ENCODE measurements at places on chromosomes 1 and 21. TPM values are rescaled to one million over a fixed set of nuclear protein-coding genes. Genes with fewer than 3 reads are reported as not detected.

- no peak for DNase-seq
These were observed 25.0 kb downstream of the LRRC8C start for GRCh38 chr1:89657886-89658285.

DNA sequence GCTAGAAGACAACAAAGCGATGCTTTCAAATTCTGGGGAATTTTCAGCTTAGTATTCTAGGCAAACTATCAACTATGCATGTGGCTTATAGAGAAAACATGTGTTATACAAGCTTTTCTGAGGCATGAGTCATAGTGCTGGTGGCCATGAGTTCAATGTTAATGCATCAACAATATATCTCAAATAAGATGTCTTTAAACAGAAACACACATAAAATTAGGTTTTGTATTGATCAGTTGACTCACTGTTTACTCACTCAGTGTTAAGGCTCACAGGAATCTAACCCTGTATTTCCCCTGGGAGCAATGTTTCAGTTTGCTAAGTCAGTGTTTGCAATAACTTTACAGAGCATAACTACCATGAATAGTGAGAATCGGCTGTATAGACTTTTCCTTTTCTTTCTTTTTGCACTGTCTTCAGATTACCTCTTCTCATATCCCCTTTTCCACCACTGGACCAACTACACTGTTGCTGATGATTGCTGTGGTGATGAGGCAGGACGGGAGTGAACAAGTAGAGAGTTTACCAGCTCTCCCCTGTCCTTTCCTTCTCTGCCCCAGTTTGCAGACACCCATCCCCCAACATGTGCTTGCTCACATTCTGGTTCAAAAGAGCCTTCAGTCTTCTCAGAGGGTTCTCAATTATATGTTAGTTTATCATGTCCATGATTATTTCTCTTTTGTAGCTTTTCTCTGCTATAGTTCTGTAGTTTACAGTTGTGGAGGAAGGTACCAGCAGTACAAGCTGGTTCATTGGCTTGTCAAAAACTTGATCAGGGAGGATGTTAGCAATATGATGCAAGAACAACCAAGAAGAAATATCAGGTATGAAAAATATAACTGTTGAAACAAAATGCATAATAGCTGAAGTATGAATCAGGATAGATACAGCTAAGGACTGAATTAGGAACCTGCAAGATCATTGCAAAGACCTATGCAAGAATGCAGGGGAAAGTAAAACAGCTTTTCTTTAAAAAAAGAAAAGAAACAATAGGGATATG, 23.9 kb downstream of the CD2 start:
- no peak for DNase-seq

- no peak for DNase-seq
These were observed 15.1 kb upstream of the PLA2G2E start for GRCh38 chr1:19938472-19938871.

- no peak for DNase-seq
These were observed 44.1 kb upstream of the KCNQ4 start for GRCh38 chr1:40739455-40740008.

DNA sequence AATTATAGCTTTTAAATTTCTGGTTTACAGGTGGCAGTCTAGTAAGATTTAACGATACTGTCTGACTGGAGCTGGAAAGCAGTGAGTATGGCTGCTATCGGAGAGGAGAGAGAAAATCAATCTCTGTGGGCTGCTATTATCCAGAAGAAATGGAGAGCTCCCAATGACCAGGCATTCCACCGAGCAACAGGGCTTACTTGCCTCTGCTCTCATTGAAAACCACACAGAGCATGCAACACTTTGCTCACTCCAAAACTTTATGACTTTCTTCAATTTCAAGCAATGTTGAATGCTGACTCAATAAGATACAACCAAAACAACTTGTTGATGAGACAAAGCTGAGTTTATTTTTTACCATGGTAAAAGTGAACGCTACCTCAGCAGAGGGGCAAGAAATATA, 337.0 kb upstream of the NCAM2 start:
- DNase-seq, result no peak

The TNNI3K gene
- 0.37 TPM for total RNA-seq

The HMGCS2 gene
- not detected for total RNA-seq

The DNM3 gene
- 1.1 TPM for total RNA-seq

The GJA4 gene
- not detected for total RNA-seq

The RPTN gene
- total RNA-seq, result not detected

DNA sequence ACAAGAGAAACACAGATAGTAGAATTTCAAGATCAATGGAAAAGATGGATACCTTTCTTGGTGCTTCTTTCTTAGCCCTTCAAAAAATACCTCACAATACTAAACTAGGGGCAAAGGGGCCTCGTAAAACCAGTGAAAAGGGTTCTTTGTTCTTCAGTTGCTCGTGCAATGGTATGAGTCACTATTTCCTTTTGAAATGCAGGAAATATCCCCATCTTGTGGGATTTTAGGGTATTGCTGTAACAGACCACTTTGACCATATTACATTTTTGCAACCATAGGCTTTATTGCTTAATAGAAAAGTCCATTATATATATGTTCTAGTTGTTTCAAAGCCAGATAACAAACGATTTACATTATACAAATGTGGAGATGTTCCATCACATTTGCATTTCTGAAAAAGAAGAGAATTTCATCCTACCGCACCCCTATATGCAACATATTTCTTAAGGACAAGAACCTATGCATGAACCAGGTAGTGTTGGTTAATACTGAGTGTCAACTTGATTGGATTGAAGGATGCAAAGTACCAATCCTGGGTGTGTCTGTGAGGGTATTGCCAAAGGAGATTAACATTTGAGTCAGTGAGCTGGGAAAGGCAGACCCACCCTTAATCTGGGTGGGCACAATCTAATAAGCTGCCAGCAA, 88.6 kb upstream of the PKN2 start:
- no peak for DNase-seq

DNA sequence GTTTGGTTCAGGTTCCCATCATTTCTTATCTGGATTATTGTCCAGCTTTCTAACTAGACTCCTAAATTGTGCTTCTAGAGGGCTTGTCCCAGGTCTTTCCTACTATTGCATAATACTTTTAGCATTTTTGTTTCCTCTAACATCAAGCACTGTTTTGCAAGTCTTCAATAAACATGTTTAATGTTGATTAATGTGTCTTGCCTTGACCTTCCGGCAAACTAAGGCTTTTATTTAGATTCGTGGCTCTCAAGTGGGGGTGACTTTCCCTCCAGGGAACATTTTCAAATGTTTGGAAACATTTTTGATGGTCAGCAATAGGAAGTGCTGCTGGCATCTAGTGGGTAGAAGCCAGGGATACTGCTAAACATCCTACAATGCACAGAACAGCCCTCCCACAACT, 90.7 kb downstream of the RPE65 start:
- DNase-seq, result no peak

DNA sequence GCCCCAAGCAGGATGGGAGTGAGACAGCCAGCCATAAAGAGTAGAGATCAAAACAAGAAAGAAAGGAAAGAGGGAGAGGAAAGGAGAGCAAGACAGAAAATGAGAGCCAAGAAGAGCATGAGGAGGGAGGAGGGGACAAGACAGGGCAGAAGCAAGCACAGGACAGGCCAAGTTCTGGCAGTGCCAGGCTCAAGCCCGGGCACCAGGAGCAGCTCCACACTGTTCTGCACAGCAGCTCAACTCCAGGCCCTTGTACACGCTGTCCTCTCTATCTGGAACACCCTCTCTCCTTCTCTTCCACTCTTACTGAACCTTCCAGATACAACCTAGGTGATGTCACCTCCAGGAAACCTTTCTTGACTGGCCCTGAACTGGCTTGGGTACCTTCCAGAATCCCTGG, 11.7 kb downstream of the IFFO2 start:
- DNase-seq, result no peak

The OR2T2 gene
- not detected for total RNA-seq

DNA sequence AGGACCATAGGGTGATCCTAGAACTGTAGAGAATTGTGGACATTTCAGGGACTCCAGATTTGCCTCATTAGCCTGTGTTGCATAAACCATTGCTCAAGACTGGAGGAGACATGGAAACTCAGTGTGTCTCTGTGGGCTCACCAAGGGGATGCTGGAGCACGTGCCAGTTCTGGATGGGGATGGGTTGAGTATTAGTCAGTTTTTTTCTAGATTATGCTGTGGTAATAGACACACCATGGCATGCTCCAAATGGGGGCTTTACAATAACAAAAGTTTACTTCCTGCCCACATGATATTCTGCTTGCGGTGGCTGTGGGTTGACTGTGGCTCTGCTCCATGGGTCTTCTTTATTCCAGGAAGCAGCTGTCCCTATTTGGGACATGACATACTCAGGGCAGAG, 125.4 kb downstream of the FOXD2 start:
- DNase-seq, result no peak

GRCh38 chr1:12372180-12372579, 142.3 kb downstream of the VPS13D start:
- peak; percentile 13 for DNase-seq

The AIM2 gene
- total RNA-seq, result 67.6 TPM

- peak; percentile 52 for DNase-seq
These were observed 760 bp upstream of the NPHP4 start for GRCh38 chr1:5992814-5993555.

GRCh38 chr1:229031481-229032341, 239.2 kb upstream of the RAB4A start:
- DNase-seq, result no peak

GRCh38 chr21:37449302-37449937, 82.8 kb downstream of the DYRK1A start:
- no peak for DNase-seq

- DNase-seq, result peak; percentile 48
These were observed 11.9 kb downstream of the PIGV start for GRCh38 chr1:26799479-26800142.

DNA sequence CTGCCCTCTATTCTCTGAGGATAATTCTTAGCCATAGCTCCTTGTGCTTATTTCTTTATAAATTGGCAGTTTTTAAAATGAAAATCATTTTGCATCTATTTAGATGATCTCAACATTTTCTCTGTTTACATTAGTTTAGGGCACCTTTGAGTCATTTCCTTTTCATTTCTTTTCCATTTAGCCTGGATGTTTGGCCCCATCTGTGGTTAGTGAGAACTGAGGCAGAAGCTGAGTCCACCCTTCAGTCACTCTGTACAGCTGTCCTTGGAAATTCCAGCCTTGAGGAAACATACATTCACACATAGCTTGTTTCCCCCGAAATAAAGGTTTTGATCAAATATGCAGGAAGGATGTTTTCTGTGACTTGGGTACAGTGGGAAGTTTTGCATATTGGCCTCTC, 123.7 kb downstream of the NTNG1 start:
- no peak for DNase-seq

The CFAP107 gene
- total RNA-seq, result not detected

GRCh38 chr1:67434491-67434890, 4.3 kb upstream of the SERBP1 start:
- DNase-seq, result no peak

The ERG gene
- total RNA-seq, result 0.07 TPM

GRCh38 chr1:229434641-229435051, 752 bp upstream of the ACTA1 start:
- DNase-seq, result peak; percentile 5

The ACTN2 gene
- total RNA-seq, result 0.44 TPM

The LRRN2 gene
- total RNA-seq, result 0.05 TPM

- no peak for DNase-seq
These were observed 25.9 kb upstream of the DDOST start for GRCh38 chr1:20686883-20687725.

The PGLYRP4 gene
- total RNA-seq, result 0.09 TPM

The FCRL5 gene
- total RNA-seq, result not detected

- DNase-seq, result no peak
These were observed 20.2 kb upstream of the MTR start for GRCh38 chr1:236774926-236775325.

DNA sequence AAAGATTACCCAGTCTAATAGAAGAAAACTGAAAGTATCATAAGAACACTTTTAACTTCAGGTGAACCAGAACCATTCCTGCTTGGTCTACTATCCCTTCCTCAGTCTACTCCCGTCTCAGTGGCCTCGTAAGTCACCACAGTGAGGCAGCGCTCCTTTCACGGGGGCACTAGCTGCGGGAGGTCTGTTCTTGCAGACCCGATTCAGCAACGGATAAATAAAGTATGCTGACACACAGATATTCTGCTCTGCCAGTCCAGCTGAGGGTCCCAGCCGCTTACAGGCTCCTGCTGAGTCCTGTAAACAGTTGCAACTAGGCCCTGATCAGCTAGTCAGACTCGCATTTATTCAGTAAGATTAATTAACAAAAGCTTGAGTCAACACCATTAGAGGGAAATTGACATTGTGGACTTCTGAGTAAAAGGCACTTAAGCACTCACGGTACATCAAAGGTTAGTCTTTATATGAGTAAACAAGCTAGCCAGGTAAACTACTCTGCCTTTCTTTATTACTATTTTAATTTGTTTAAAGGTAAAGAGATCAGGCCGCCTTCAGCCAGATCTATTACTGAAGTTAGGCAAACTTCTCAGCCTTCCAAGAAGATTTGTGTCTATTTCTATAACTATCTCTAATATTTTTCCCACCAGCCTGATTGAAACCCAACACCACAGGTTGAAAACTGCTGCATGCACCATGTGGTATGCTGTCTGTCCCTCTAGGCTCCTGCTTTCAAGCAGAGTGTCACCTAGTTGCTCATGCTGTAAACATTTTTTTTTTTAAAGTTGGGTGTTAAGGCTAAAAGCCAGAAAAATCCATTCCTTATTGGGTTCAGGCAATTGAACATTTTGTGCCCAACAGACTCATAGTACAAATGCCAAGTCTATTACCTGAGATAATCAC, 87.7 kb downstream of the INTS7 start:
- DNase-seq, result no peak

- DNase-seq, result no peak
These were observed 190.2 kb downstream of the CAMTA1 start for GRCh38 chr1:6975331-6976043.

GRCh38 chr1:57254022-57254421, 169.8 kb downstream of the DAB1 start:
- DNase-seq, result no peak

GRCh38 chr1:111600886-111601386, 18.7 kb upstream of the RAP1A start:
- peak; percentile 66 for DNase-seq

DNA sequence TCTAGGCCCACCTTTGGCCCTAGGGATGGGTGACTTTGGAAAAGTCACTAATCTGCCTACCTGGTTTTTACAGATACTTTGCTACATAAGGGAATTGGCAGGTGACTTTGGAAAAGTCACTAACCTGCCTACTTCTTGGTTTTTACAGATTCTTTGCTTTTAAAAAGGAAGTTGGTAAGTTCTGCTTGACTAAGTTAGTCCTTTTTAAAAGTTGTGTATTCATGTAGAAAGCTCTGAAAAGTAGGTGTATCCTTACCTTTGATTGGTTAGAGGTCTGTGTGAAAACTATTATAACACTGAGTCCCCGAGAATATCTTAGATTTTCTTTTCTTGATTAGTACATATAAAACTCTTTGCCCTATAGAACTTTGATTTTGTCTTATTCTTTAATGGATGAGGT, 12.4 kb downstream of the ATF6 start:
- DNase-seq, result no peak

The MYOG gene
- total RNA-seq, result not detected

The CNKSR1 gene
- 3.2 TPM for total RNA-seq

The CFHR3 gene
- not detected for total RNA-seq

DNA sequence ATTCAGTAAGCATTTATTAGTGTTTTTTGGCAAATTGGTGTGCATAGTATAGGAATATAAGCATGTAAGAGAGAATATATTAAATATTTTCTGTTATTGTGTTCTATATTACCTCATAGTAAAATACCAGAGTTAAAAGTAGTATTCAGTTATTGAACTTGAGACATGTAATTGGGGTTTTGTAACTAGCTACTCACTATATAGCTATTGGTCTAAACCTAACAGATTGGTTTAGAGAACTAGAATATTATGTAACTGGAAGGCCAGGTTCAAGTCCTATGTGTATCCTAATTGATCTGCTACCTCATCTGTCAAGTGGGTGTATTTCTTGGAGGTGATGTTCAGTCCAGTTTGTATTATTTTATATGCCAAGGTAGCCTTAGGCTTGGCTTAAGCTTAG, 26.3 kb downstream of the CLIC4 start:
- no peak for DNase-seq
